ENCODE measurements at places on chromosomes 4 and X. TPM values are rescaled to one million over a fixed set of nuclear protein-coding genes. Genes with fewer than 3 reads are reported as not detected.

DNA sequence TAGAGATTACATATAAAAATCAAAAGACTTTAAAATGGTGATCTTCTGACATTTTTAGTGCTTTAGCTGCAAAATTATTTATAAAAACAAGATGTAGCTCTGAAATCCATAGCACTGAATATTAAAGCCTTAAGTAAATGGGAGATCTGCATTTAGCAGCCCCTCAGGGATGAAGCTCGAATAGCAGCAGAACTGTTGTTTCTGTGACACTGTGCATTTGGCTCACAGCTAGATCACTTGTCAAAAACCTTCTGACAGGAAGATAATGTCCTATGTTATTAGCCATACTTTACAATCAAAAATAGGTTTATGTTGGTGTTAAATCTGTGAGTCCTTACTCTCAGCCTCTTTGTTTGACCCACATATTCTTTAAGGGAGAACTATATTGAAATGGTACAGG is 14.1 kb upstream of the PYURF start:
- DNase-seq, result no peak

Gene UGT8
- total RNA-seq, result 0.16 TPM

Gene OTUD5
- 36.1 TPM for total RNA-seq

Gene NIPAL1
- under 0.01 TPM for total RNA-seq

Gene CTAG2
- total RNA-seq, result not detected

- DNase-seq, result no peak
These were observed 89.8 kb downstream of the EIF4E start for GRCh38 chr4:98838977-98839618.

GRCh38 chrX:97039363-97040029 is 155.8 kb downstream of the RPA4 start:
- DNase-seq, result no peak

- no peak for DNase-seq
These were observed 180.4 kb downstream of the AFAP1 start for GRCh38 chr4:7759216-7759615.

GRCh38 chr4:20253283-20253734 is 1.6 kb downstream of the SLIT2 start:
- DNase-seq, result no peak

GRCh38 chr4:83753260-83753659 is 217.4 kb downstream of the GPAT3 start:
- no peak for DNase-seq

DNA sequence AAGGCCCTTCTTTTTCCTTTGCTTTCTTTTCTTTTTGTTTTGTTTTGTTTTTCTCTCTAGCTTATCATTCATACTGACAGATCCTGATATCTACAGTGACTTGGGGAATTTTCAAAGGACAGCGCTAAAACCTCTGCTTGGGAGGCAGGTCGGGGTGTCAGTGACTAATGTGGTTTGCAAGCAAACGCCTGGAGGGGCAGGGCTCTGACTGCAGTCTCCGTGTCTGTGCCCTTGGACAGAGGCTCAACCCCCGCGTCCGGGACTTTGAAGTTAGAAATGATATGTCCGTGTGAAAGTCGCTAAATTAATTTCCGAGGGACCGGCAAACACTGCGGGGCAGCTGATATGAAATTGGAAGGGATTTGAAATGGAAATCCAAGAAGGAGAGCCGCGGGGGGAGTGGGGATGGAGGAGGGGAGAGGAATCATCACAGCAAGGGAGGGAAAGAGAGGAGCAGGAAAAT is 312.4 kb downstream of the DHRSX start:
- no peak for DNase-seq

- no peak for DNase-seq
These were observed 124.0 kb upstream of the STIM2 start for GRCh38 chr4:26736621-26737020.

- no peak for DNase-seq
These were observed 42.5 kb upstream of the ZNF157 start for GRCh38 chrX:47327902-47328301.

Gene ODAPH
- total RNA-seq, result not detected

Measured in breast epithelium (tissue), 4 donors.